ENCODE measurements at places on chromosomes 5 and 9.

DNA sequence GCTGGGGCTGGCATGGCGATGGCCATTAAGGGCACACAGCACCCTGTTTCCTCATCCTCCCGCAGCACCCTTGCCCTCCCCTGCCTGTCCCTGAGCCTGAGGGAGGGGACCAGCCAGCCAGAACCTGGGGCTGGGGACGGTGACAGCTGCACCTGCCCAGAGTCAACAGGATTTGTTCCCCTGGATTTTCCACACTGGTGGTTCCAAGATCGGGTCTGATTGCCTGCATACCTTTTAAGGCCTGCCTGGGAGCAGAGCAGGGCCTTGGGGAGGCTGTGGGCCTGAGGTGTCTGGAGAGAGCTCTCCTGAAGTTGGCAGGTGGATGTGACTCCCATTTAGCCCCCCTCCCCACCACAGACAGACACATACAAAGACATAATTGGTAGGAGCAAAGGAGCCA is 61.0 kb upstream of the C5orf58 start:
- DNase-seq = no peak

DNA sequence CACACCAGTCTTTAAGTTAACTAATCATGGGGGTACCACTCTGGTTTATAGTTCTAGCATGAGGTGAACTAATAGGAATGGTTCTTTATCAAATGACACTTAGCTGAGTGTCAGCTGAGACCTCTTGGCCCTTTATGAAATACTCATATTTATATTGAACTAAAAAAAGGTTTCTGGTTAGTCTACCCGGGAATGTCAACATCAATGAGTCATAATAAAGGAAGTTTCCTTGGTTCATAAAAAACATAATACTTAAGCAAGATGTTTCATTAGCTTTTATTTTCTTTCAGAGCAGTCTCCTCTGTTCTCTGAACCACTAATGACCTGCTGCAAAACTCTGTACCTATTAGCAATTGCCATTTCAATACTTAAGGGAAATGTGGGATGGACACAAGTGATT is 13.7 kb downstream of the DAB2 start:
- DNase-seq = no peak

DNA sequence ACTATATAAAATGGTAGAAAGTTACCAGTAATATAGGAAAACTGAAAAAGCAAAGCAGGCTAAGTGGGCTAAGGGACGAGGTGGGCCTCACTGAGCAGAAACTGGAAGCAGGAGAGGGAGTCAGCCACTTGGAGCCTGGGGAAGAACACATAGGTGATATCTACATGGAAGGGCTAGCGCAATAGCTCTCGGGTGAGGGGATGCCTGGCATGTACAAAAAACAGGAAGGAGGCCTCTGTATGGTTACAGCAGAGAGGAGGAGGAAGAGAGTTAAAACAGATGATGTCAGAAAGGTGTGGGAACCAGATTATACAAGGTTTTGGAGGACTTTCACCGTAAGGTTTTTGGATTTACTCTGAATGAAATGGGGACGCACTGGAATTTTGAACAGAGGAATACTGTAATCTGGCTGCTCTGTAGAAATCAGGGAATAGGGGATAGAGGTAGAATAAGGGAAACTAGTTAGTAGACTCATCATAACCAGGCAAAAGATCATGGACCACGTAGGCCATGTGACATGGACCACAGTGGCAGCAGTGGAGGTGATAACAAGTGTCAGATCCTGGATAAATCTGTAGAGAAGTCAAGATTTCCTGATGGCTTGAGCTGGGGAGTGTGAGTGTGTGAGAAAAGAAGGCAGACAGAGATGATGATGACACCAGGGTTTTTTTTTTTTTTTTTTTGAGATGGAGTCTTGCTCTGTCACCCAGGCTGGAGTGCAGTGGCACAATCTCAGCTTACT is 52.5 kb downstream of the FNBP1 start:
- no peak for DNase-seq

- DNase-seq = no peak
Observed at GRCh38 chr5:8944005-8944404, 601.9 kb downstream of the SEMA5A start.

DNA sequence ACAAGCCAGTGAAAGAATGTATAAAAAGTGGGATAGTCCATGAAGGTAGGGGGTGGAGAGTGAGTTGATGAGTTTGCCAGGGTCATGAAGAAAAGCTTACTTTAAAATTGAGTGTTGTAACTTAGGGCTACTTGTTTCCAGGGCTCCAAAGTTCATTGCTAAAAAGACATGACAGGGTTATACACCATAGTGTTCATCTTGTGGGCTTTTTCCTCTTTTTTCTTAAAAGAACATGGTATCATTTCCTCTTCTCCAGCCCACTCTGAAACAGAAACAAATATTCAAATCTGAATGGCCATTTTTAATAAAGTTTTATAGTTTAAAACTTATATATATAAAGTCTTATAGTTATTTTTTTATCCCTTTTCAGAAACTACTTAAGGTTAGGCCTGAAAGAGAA is 115.7 kb upstream of the SMC2 start:
- DNase-seq = no peak

GRCh38 chr5:134142806-134143205 is 28.3 kb downstream of the TCF7 start:
- no peak for DNase-seq

DNA sequence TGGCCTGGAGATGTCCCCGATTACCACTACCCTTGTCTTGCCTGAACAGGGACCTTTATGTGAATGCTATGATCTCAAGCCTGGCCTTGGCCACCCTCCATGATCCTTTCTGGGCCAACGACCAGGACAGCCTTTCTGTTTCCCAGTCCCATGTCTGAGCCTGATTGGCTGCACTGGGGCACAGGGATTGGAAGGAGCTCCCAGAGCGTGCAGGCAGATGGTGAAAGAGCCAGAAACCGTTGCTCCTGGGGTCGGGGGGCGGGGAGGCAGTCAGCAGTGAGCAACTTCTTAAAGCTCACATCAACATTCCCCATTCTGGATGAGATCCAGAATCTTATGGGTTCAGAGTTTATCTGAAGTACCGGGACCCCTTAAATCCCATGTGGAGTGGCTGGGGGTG is 84.4 kb downstream of the INSYN2B start:
- no peak for DNase-seq

DNA sequence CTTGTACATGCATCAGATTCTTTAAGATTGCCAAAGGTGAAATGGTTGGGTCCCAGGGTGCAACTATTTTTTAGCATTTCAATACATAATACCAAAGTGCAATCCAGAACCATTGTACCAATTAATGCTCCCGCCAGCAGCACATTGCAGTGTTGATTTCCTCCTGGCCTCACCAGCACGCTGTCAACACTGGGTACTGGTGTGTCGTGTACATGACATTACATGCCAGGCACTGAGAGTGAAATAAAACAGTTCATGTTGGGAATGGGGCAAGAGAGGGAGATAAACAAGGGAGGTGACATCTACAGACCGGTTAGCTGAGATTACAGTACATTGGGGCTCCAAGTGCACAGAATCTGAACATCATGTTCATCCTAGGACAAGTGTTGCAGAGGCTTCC is 37.8 kb downstream of the HMGCS1 start:
- no peak for DNase-seq

DNA sequence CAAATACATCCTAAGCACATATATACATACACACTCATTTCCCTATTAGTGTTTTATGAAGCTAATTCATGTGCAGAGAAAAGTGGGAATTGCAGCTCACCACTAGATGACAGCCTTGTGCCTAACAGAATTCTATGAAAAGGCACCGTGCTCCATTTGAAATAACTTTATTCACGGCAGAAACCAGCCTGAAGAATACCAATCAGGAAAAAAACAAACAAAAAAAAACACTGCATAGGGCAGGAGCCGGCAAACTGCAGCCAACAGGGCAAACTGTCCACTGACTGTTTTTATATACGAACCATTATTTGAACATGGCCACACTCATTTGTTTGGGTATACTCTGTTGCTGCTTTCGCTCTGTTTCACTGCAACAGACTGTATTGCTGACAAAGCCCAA is 33.6 kb downstream of the ERMP1 start:
- DNase-seq = no peak

- no peak for DNase-seq
Observed at GRCh38 chr9:28024676-28025075, 451.4 kb upstream of the C9orf72 start.

DNA sequence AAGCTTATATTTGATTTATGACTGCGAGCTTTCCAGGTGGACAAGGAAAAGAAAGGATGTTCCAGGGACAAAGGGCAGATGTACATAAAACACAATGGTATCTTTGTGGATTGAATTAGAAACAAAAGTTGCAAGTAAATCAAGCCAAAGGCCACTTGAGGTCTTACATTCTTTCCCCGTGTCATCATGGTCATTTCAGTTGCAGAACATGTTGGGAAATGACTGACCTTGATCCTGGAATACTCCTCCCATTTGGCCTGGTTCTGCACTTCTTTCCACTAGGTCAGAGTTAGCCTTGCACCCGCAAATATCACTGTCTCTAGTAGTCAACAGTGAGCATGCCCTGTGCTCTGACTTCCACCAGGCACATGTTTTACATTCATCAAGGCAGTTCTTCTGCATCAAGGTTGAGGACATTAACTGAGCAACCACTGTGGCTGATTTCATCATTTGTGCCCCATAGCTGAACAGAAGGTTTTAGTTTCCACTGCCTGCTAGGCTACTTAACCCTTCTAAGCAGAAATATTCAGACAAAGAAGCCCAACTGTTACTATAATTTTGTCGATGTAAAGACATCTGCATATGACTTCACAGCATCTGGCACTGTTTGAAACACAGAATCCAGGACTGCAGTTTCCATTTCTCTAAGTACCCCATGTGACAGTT is 1161.7 kb upstream of the DMAC1 start:
- DNase-seq = no peak

GRCh38 chr5:34699155-34700077 is 43.3 kb downstream of the RAI14 start:
- no peak for DNase-seq

DNA sequence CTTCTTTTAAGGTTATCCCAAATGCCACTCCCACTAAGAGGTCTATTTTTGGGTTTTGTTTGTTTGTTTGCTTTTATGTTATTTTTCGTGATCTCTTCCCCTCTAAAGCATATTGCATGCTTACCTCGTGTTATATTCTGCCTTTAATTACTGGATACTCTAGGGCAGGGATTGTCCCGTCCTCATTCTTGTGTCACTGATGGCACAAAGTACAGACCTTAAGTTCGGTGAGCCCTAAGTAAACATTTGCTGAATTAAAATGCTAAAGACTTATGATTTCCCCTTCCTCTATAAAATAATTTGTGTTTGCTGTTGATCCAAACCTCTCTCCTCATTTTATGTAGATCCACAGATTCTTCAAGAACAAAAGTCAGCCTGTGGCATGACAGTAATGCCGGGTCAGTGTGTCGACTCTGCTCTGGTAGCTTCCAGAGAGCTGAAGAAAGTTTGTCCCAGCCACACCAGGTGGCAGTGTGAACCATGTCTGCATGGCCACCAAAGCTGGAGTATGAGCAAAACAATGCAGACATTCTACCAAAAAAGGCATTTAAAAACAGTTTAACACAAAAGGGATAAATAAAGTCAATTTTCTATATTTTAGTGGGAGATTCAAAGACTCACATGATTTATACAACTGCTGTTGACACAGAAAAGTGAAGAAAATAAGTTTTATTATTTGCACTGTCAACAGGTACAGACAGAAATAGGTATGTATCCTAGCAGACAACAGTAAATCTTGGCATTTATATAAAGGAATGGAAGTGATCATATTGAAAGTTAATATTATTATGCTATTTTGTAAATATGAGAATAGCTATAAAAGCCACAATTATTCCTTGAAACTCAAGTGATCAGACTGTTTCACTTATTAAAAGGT is 17.9 kb upstream of the POC5 start:
- DNase-seq = no peak

GRCh38 chr5:159849437-159850083 is 66.7 kb upstream of the ADRA1B start:
- DNase-seq = no peak

DNA sequence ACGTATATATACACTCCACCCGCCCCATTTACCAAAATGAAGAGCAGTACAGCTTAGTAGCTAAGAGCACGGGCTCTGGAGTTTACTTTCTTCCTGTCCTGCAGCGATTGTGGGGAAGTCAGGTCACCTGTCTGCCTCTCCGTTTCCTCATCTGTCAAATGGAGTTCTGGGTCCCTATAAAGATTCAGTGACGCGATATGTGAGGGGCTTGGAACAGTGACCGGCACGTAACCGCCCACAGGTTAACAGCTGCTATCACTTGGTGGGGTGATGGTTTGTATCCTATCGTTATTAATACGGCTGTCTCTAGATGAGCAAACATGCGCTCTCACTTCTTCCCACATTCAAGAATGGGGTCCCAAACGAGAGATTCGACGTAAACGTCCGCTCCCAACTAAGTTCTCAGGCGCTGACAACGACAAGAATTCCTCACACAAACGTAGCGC is 426 bp downstream of the FAM114A2 start:
- DNase-seq = peak; percentile 4

GRCh38 chr9:89884356-89885083 is 279.7 kb downstream of the GADD45G start:
- DNase-seq = no peak

DNA sequence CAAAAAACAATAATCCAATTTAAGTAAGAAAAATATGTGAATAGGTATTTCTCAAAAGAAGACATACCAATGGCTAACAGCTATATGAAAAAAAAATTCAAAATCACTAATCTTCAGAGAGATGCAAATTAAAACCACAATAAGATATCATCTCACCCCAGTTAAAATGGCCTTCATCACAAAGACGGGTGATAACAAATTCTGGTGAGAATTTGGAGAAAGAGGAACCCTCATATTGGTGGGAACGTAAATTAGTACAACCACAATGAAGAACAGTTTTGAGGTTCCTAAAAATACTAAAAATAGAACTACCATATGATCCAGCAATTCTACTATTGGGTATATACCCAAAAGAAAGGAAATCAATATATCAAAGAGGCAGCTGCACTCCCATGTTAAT is 94.3 kb downstream of the TMEM167A start:
- DNase-seq = no peak

DNA sequence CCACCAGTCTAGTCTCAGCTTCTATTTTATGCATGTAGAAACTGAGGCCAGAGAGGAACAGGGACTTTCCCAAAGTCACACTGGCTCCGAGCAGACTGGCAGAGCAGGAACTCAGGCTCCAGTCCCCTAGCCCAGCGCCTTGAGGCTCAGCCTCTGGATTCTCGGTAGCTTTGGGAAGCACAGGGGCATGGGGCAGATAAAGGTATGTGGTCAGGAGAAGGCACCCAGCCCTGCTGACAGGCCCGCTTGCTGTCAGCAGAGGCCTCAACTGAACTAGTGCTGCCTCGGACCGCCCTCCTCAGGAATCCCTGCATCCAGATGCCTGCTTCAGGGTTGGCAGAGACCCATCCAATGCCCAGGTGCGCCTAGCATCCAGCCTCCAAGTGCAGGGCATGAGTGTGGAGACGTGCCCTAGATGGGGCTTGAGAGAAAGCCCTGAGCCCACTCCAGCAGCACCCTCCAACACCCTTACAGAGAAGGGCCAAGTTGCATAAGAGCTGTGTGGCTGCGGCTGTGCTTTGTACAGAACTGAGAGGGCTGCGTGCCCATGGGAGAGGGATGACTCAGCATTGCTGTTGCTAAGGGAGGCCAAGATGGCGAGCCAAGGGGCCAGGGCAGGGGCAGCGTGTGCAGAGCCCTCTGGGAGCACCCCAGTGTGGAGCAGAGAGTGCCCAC is 168.6 kb downstream of the MACROH2A1 start:
- no peak for DNase-seq
